ENCODE measurements at places on chromosomes 13 and 19.

DNA sequence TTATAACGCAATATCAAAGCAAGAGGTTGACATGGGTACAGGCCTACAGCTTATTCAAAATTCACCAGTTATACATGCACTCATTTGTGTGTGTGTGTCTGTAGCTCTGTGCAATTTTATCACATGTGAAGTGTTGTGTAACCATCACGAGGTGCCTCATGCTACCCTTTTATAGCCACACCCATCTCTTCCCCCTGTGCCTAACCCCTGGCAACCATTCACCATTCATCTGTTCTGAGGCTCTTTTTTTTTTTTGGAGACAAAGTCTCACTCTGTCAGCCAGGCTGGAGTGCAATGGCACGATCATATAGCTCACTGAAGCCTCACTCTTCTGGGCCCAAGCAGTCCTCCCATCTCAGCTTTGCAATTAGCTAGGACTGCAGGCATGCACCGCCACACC lies 78.4 kb downstream of the DPF1 start:
- peak; percentile 53 for DNase-seq

DNA sequence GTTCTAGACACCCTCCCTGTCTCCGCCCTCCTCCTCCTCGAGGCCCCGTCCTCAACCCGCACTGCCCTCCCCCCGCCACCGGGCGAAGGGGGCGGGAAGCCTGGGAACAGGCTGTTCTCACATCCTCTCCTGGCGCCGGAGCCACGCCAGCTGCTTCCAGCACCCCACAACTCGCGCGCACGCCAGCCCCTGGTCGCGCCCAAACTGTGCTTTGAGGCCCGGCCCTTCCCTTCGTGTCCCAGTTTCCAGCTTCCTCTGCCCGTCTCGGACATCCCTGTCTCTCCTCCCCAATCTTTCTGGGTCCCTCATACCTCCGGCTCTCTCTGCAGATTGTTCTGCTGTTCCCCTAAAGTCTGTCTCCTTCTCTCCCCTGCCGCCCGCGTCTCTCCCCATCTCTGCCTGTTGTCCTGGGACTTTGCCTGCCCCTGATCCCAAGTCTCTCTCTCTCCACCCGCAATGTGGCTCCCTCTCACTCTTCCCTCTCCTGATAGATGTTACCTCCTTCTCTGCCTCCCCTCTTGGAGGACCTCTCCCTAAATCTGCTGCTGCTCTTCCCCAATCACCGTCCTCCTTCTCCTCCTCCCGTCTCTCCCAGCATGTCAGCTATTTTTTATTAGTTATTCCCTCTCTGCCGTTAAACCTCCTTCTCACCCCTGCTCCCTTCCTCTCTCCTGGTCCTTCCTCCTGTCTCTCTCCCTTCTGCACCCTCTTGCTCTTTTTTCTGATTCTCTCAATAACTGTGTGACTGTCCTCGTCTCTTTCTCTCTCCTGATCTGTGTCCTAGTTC lies 14.2 kb downstream of the DPF1 start:
- peak; percentile 44 for DNase-seq

GRCh38 chr19:30691819-30692166 lies 319.6 kb downstream of the ZNF536 start:
- no peak for DNase-seq

DNA sequence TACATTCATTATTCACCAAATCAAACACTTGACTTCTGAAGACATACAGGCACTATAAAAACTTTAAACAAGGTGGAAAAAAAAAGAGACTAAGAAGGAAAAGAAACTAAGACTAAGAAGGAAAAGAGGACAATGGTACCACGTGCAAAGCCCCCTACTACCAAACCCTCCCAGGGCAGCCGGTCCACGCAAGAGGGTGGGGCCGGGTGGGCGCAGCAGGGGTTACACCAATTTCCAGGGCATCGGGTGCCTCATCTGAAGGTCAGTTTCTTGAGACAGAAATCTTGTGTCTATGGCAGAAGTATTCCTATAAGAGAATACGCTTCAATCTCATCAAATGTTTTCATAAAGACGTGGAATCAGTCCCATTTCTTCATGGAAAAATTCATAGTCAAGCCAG lies 131.5 kb downstream of the NUFIP1 start:
- DNase-seq: no peak

GRCh38 chr13:29954082-29955028 lies 103.9 kb upstream of the UBL3 start:
- DNase-seq: no peak

- DNase-seq: no peak
Measured at GRCh38 chr13:101016475-101016874, 341.9 kb upstream of the TMTC4 start.

GRCh38 chr13:41974262-41974900 lies 13.5 kb upstream of the VWA8 start:
- DNase-seq: no peak

GRCh38 chr13:101307181-101307701 lies 109.1 kb downstream of the NALCN start:
- DNase-seq: peak; percentile 74

DNA sequence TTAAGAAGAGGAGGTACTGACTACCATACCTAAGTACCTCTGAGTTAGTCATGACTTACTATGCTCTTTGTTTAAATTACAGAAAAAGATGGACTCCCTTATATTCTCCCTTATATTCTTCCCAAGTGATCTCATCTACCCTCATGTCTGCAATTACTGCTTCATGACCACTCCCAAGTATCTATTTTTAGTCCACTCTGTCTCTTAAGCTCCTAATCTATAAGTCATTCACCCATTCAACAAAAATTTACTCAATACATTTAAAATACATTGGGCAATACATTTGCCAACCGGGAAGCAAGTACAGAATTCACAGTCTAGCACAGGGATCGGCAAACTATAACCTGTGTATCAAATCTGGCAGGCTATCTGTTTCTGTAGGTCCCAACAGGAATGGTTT lies 42.6 kb downstream of the KPNA3 start:
- DNase-seq: peak; percentile 30

DNA sequence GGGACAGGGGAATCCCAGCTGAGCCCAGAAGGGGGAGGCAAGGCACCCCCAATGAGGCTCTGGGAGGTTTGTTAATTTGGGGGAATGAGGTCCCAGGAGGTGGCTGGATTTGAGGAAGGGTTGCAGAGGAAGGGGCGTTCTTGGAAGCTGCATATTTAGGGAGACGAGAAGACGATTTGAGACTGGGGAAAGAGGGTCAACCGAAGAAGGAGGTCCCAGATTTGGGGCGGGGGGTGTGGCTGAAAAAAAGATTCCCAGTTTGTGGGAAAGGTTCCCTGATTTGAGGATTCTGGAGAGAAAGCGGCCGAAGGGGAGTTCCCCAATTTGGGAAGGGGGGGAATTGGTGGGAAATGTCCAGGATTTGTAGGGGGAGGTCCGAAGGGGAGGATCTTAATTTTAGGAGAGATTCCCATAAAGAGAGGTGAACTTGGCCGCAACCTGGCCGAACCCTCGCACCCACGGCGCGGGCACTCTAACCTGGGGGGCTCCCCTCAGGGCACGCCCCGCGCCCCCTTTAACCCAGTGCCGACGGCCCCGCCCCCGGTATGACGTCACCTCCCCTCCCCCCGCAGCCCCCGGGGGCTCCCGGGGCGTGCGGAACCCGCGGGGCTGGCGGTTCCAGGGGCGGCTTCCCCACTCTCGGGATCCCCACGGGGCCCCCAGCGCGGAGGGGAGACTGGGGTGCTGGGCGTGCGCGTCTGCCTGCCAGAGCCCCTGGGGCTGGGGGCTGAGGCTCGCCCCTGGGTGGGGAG lies 1.2 kb downstream of the PTPRS start:
- no peak for DNase-seq

- no peak for DNase-seq
Measured at GRCh38 chr13:46559272-46559805, 6.4 kb downstream of the LRCH1 start.

Measured in fibroblast of mammary gland (primary cell).